ENCODE measurements at places on chromosomes 4 and X.

- peak; percentile 60 for DNase-seq
These were observed 168.7 kb downstream of the SCFD2 start for GRCh38 chr4:53196882-53197771.

- no peak for DNase-seq
These were observed 417.3 kb upstream of the HTR2C start for GRCh38 chrX:114166601-114167000.

GRCh38 chr4:184238072-184238745, 20.5 kb upstream of the ENPP6 start:
- no peak for DNase-seq

- DNase-seq, result no peak
These were observed 1637.3 kb upstream of the PABPC4L start for GRCh38 chr4:135838889-135839288.

GRCh38 chr4:5474756-5475155, 233.6 kb downstream of the EVC2 start:
- no peak for DNase-seq

DNA sequence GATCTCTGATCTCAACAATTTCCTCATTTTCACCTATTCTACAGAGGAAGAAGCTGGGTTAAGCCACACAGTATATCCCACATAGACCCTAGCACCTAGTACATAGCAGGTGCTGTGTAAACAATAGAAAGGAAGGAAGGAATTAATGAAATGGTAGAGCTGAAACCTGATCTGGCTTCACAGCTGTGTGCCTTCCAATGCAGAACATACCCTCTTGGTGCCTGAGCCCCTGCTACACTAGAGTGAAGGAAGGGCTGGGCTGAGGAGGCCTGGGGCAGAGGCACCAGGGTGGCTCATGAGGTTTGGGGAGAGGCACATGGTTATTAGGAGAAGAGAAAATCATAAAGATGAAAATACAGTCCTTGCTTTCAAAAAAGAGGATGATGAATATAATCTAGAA, 21.3 kb downstream of the LRRC66 start:
- no peak for DNase-seq

DNA sequence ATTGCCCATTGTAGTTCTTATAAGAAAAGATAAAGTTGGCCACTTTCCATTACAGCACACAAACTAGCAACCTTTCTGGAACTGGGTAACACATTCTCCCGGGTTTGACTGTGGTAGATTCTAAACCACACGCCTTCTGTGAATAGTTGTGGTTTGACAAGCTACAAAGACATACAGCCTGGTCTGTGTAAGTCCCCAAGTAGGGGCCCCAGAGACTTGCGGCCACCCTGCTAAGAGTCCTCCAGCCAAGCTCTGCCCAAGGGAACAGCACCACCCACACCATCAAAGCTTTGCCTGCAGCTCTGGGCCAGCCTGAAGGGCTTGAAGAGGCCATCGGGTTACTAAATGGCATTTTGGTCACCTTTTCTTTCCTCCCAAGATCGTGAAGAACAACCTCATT, 203.4 kb downstream of the MAML3 start:
- DNase-seq, result no peak

DNA sequence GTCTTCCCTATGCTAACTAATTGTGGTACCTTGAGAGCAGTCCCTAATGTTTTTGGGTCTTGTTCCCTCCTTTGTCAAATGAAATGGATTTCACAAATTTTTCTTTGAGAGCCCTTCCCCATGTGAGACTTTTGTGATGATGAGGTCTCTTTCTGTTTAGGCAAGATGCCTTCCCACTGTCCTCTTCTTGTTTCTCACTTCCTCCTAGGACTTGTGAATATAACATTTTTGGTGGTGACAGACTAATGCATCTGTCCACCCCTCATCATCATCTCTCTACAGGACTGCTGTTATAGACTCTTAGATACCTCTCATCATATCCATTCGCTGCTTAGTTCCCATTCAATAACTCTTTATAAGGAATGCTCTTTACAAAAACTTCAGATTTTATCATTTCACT, 8.7 kb upstream of the ANK2 start:
- no peak for DNase-seq

DNA sequence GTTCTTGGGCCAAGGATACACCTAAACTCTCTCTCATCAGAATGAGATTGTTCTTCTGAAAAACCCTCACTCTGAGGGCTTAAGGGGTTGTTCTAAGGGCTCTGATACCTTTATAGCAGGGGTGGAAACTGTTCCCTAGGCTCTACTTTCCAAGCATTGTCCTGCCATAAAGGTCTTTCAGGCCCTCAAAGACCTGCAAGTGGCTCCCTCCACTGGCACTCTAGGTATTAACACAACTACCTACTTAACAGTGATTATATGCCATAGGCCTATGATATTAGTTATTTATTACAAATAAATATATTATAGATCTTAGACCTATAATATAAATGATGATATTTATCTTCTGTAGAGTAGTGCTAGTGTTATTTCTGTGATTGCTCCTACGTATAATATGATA, 473.7 kb upstream of the RPS6KA3 start:
- no peak for DNase-seq

GRCh38 chr4:71184195-71184781, 154.5 kb upstream of the SLC4A4 start:
- DNase-seq, result peak; percentile 25

GRCh38 chrX:49915361-49916222, 6.8 kb upstream of the CLCN5 start:
- peak; percentile 8 for DNase-seq

GRCh38 chr4:141587897-141588296, 48.5 kb upstream of the IL15 start:
- no peak for DNase-seq

DNA sequence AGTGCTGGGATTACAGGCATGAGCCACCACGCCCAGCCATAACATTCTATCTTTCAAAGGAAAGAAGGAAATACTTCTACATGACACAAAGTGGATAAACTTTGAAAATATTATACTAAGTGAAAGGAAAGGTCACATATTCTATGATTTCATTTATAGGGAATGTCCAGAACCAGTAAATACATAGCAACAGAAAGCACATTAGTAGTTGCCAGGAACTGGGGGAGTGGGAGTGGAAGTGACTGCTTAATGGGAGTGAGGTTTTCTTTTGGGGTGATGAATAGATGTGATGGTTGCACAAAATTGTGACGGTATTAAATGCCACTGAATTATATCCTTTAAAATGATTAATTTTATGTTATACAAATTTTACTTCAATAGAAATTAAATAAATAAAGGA, 95.7 kb upstream of the IL15 start:
- DNase-seq, result no peak

DNA sequence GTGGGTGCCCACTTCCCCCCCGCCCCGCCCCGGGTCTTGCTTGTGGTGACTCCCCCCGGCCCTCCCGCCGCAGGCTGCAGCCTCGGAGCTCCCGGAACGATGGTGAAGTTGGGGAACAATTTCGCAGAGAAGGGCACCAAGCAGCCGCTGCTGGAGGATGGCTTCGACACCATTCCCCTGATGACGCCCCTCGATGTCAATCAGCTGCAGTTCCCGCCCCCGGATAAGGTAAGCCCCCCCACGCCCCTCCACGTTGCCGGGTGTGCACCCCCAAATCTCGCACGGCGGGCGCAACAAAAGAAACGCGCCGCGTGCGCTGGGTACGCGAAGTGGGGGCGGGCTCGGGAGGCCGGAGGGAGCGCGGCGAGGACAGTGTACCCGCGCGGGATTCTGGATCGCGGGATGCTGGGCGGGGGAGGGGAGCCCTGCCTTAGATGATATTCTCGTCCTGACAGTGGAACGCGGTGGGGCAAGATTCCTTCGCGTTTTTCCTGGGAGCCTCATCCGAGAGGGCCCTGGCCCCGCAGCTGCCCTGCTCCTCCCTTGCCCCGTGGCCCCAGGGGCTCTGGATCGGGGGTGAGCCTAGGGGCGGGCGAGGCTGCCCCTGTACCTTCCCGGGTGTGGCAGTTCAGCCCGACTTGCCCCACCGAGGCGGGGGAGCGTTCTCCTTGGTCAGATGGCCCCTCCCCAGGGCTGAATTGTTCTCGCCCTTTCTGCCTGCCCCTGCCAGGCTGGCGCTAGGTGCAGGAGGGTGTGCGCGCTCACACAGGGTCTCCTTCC, 819 bp downstream of the NSG1 start:
- DNase-seq, result no peak

- no peak for DNase-seq
These were observed 49.7 kb downstream of the ATP10D start for GRCh38 chr4:47534772-47535171.

GRCh38 chr4:173547889-173548288, 17.9 kb upstream of the HAND2 start:
- DNase-seq, result no peak

- no peak for DNase-seq
These were observed 107.2 kb downstream of the GASK1B start for GRCh38 chr4:158065603-158066002.

- no peak for DNase-seq
These were observed 29.3 kb upstream of the GPR101 start for GRCh38 chrX:137062915-137063617.

DNA sequence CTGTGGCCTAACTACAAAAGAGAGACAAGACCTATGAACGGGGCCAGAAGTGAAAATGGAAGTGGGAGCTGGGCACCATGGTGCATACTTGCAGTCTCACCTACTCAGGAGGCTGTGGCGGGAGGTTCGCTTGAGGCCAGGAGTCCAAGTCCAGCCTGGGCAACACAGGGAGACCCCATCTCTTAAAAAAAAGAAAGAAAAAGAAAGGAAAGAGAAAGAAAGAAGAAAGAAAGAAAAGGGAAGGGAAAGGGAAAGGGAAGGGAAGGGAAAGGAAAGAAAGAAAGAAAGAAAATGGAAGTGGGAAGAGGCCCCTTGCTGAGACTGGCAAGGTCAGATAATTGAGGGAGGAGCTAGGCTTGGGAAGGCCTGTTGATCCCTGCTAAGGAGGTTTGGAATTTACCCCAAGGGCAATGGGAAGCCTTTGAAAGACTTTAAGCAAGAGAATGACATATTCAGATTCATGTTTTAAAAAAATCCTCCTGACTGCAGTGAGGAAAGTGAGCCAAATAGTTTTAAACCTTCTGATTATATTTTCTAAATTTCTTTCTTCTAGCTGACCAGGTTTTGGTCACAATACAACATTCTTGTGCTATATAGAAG, 17.7 kb upstream of the HERC5 start:
- no peak for DNase-seq

DNA sequence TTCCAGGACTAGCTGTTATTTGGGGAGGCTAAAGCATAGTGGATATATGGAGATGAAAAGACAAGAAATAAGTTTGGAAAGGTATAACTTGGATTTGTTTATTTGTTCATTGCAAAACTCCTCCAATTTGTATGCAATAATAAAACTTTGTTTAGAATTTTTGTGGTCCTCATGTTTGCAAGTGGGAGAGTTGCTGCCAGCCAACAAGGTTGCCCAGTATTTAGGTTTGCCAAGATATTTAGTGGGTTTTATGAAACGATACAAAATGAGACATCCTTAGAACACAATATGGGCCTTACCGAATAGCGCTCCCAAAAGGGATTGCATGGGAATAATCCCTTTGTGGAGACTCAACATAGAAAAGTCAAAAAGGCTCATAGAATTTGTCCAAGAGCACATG, 162.1 kb downstream of the INPP4B start:
- no peak for DNase-seq

DNA sequence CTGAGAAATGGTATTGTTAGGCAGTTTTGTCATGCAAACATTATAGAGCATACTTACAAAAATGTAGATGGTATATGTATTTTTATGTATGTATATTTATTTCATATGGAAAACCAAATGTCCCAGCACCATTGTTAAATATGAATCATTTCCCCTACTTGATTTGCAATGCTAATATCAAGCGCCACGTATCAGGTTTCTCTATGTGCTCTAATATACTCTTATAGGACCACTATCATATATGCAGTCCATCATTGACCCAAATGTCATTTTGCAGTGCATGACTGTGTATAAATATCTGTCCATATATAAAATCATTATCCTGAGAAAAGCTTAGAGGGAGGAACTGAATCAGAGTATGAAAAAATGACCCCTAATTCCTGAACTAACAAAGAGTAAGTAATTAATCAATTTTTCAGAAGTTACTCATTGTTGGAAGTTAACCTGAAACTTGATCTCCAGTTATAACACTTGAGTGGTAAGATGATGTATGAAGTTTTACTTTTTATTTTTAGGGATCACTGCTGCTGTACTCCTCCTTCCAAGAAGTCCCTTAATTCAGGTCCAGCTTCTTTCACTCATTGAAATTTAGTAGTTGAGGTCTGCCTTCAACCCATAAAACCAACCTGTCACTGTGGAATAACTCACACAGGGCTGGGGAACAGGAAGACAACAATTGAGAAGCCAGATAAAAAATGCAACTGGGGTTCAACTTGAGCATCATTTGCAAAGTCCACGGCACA, 134.8 kb upstream of the LDB2 start:
- DNase-seq, result no peak

GRCh38 chr4:159504684-159505083, 401.8 kb downstream of the RAPGEF2 start:
- no peak for DNase-seq

GRCh38 chrX:21412029-21412428, 37.8 kb downstream of the CNKSR2 start:
- DNase-seq, result no peak

DNA sequence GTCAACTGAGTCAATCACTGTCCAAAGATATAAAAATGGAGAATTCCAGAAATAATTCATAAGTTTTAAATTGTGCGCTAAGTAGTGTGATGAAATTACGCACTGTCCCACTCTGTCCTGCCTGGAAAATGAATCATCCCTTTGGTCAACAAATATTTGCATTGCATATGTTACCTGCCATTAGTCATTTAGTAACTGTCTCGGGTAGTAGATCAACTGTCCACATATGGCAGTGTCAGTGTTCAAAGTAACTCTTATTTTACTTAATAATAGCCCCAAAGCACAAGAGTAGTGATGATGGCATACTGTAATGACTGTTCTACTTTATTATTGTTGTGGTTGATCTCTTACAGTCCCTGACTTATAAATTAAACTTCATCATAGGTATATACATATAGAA, 3.4 kb downstream of the YTHDC1 start:
- DNase-seq, result no peak

- no peak for DNase-seq
These were observed 30.7 kb downstream of the TSPAN5 start for GRCh38 chr4:98627531-98628257.

DNA sequence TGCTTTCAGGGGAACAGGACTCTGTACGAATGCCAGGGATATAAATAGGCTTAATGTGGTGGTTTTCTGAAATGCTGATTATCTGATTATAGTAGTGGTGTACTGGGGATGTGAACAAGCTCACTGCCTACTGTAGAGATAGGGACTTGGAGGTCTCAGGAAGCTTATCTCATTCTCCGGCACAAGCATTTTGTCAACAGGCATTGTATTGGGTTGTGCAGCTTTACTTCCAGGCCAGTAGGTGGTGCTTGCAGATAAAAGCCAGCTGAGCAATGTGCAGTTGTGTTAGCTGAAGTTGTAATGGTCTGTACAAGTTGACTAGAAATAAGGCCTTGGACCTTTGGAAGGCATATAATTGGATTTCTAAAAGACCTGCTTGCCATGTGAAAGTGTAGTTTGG, 49.5 kb upstream of the TMLHE start:
- no peak for DNase-seq
